Caki2 (cell line): ENCODE measurements at places on chromosomes 5 and 9.
A peak's percentile ranks its signal among the peaks of the same experiment; 100 is the strongest.

- DNase-seq: no peak
These were observed 25.5 kb downstream of the NDUFA8 start for GRCh38 chr9:122133984-122134535.

- no peak for DNase-seq
These were observed 47.8 kb downstream of the ST8SIA4 start for GRCh38 chr5:100855295-100855694.

DNA sequence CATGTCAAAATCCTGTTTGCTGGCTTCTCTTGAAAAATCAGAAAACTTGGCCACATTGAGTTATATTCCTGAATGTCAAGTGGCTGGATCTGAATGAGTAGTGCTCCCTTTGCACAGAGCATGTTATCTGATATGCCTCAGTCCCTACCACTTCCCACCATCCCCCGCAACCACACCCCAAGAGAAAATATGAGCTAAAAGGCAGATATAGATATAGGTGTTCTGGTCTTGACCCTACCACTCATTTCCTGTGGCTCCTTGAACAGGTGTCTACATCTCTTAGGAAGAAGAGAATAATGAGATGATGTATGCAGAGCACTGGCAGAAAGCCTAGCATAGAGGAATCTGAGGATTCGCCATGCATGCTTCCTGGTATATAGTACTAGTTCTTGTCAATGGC, 6.6 kb upstream of the CYSTM1 start:
- DNase-seq: no peak

DNA sequence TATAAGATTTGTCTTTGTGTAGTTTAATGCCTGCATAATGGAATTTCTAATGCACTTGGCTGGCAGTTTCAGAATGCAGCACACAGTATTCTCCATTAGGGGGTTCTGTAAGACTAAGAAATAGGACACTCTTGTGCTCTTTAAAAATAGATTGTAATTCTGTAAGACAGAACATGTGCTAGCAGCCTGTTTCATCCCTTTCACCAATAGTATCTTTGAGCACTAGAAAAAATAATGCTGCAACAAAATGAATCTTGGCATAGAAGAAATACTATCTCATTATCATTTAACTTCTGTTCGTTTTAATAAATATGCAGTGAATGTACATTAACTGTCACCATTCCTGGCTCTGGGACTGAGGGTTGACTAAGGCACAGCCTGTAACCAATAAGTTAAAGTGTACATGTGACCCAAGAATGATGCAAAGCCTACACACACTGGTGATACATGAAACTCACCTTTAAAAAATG, 23.8 kb upstream of the ZNF622 start:
- DNase-seq: peak; percentile 47

DNA sequence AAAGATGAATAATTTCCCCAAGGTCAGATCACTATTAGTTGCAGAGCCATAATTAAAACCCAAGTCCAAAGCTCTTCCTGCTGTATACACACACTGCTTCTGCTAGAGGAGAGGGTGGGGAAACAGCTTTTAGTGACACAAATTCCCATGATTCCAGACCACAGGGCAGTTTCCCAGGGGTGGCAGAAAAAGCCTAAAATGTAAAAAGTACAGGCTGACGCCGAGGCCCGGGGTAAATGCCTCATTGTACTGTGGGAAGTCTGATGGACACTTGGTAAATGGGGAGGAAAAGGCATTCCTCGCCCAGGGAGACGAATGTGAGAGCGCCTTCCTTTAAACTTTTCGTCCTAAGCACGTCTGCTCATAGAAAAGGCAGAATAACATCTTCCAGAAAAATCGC, 65.7 kb downstream of the DENND1A start:
- no peak for DNase-seq

GRCh38 chr9:2215921-2216441, 200.8 kb downstream of the SMARCA2 start:
- DNase-seq: no peak

DNA sequence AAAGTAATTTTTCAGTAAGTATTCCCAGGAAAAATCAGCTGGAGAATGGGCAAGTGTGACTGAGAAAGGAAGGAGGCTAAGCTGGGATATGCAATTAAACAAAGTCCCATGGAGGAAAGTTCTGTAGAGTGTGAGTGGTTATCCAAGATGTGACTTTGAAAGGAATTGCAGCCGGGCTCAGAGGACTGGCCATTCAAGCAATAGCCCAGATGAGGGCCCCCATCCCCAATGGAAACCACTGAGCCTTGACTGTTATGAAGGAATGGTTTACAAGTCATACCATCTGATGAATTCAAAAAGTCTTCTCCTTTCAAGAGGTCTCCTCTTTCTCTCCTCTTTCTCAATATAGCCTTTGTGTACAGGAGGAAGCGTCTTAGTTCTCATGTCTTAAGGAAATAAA, 6.5 kb downstream of the LVRN start:
- DNase-seq: no peak

GRCh38 chr9:109582386-109582785, 84.3 kb upstream of the PTPN3 start:
- no peak for DNase-seq

- DNase-seq: no peak
These were observed 172.2 kb upstream of the SNX2 start for GRCh38 chr5:122602700-122603099.

- DNase-seq: no peak
These were observed 3.4 kb downstream of the IL33 start for GRCh38 chr9:6219040-6219439.

- no peak for DNase-seq
These were observed 83.6 kb downstream of the ERMP1 start for GRCh38 chr9:5749306-5749705.

DNA sequence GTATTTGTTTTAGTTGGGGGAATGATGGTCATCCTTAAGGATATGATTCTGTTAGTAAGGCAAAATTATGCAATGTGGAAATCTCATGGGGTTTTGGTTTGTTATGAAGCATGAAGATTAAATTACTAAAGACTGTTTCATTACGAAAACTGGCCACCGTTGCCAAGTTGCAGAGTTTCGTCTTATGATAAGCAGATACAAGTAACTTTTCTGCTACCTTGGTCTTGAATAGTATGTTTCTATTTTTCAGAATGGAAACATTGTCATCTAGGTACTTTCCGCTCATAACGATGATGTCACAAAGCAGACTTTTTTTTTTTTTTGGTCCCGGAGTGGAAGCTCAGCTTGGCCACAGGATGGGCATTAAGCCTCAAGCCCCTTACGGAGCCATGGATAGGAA, 4.2 kb downstream of the CCNI2 start:
- DNase-seq: no peak

DNA sequence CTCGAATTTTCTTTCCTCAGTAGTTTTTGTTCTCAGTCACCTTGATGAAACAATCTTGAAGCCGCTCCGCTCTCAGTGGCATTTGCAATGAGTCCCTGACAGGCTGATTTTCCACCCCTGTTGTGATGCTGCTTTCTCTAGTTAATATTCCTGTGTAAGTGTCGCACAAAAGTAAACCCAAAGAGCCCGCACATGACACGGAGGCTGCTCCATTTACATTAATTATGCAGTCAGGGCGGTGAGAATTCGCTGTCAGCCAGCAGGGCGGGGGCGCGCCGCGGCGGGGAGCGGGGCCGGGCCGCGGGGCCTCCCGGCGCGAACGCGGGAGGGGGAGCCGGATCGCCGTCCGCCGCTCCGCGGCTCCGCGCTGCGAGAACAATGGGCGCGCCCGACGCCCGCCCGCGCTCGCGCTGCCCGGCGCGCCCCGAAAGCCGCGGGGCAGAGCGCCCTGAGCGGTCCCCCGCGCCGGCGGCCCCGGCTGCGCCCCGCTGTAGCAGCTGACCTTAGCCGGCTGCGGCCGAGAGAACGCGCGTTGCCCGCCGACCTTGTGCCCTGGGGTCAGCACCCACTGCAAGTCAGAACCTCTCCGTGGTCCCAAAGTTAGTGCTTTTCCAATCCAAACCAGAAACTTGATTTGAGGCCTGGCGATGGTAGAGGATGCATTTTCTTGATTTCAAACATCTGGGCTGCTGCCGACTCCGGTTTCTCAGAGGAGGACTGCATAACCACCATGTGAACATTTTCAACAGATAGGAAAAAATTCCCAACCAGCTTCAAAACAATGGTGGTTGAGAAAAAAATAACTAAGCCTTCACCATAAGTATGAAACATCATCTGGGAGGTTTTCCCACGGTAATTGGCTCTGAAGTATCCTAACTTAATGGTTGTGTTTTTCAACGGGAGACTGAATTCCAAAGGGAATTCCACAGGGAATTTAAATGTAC, 142.6 kb downstream of the PBX3 start:
- DNase-seq: peak; percentile 10

DNA sequence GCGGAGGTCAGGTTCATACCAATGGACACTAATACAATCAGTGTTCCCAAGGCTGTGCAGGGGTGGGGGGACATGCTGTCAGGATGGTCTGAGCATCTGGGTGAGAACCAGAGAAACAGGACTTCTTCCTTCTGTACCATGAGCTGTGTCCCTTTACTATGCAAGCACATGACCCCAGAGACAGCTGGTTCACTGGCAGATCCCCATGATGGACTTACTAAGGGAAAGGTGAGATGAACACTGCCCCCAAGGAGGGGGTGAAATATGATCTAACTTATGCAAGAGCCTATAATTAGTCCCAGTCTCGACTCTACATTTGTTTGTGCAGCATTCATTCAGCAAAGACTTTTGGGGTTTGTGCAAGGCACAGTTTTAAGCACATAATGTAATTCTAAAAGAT, 91.4 kb downstream of the LIFR start:
- DNase-seq: no peak

DNA sequence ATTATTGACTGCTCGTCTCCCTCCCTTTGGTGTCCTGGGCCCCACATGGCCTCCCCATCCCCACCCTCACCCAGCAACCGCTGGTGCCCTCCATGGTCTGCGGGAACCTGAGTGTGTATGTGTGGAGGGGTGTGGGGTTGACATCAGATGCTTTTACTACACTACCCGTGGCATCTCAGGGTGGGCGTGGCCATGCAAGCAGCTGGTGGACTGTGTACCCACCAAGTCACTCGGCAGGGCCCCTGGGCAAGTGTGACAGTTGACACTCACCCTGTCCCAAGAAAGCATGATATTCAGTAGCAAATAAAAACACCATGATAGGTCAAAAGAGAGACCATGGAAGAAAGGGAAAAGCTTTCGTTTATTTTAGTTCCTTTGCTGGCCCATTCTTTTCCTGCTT, 7.4 kb upstream of the NXNL2 start:
- DNase-seq: no peak

DNA sequence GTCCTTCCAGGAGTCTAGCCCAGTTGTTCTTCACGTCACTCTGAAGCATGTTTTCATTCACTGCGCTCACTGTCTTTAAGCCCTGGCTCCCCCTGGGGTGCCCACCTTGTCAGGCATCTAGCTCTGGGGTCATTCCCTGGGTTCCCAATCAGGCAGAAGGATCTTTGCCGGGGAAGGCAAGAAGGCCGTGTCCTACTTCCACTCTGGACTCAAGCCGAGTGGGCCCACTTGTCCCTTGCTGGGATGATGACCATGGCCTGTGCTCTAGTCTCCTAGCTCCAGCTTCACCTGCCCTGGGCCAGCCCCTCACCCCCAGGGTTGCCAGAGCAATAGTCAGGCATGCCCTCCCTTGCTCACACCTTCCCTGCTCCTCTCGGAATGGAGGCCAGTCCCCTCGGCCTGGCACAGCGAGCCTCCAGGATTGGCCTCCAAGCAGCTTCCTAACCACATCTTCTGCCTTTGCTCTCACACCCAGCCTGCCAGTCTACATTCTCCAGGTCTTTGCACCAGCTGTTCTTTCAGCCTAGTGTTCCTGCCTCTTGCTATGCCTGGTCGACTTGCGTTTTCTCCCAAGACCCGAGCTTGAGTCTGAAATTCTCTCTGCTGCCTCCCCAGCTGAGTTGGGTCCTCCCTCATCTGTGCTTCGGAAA, 32.2 kb upstream of the PSD2 start:
- DNase-seq: no peak

DNA sequence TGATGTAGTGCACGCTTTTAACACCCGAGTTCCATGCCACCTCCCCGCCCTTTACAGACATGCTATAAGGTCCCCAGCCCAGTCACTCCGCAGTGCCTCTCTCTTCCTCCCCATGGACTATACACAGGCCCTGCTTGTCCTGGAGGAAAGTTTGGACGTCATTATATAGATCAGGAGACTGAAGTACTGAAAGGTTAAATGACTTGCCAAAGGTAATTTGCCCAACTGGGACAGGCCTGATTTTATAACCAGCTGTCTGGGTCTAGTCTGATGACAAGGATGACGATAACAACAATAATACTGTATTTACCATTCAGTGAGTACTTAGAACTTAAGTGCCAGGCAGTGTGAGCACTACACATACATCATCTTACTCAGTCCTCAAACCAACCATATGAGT, 33.1 kb downstream of the LVRN start:
- no peak for DNase-seq

- no peak for DNase-seq
These were observed 146.6 kb upstream of the TUT7 start for GRCh38 chr9:86500667-86501435.

GRCh38 chr5:139638090-139638735, 9.9 kb upstream of the CXXC5 start:
- DNase-seq: peak; percentile 85

DNA sequence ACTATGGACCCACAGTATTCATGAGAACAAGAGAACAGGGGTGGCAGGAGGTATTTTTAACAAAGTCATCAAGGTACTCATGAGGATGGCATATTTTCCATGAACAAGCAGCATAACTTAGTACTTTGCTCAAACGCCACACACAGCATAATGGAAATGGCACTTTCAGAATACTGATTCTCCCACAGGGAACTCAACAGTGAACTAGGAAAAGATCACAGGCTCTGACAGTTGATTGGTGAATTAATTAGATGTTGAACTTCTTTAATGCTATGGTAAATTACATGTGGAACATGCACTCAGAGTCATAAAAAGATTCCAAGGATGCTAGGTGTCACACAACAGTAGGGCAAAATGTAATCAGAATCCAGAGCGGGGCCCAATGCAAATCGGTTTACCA, 1088.6 kb upstream of the C9orf72 start:
- DNase-seq: no peak

DNA sequence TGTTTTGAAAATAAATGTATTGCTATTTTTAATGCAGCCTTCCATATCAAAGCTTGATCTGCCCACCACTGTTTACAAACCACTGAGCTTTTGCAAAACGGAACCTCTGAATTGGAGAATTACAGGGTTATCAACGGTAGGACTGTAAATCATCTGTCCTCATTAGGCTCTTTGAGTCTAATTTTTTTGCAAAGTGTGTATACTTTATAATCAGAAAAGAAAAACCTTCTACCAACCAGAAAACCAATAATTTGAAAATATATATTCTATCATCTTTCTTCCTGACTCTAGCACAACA, 6.8 kb upstream of the SLC2A8 start:
- no peak for DNase-seq

DNA sequence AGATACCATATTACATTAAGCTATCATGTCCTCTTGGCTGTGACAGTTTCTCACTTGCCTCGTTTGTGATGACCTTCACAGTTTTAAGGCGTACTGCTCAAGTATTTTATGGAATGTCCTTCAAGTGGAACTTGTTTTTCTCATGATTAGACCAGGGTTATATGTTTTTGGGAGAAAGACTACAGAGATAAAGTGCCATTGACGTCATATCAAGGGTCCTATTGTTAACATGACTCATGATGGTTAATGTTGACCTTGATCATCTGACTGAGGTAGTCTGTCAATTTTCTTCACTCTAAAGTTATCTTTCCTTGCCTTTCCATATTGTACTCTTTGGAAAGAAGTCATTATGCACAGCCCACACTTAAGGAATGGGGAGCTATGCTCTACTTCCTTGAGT, 17.8 kb upstream of the PTBP3 start:
- DNase-seq: no peak
